ENCODE measurements at places on chromosomes 2 and 18. TPM values are rescaled to one million over a fixed set of nuclear protein-coding genes. Genes with fewer than 3 reads are reported as not detected.

DNA sequence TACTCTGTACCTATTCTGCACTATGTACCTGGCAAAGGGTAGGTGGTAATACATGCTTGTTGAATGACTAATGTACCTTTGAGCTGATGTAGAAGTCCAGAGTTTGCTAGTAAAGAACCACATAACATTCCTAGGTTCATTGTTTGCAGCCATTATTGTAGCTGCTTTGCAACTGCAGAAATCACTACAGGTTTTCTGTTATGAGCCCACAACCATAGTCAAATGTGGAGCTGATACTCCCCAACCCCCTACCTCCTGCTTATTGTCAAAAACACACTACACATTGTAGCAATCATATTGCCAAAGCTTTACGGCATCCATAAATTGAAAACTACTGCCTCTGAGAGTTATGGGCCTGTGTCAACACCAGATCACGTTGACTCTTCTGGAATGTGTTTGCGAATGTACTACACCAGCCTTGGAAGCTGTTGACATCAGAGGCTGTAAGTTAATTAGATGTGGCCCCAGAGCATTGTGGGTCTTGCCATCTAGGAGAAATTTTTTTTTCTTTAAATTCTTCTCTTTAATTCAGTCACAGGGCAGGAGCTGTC lies 187.0 kb downstream of the AGPS start:
- H3K4me1 ChIP-seq, result no peaks in the 10 kb centered on the region
- DNase-seq, result no peak
- H3K27me3 ChIP-seq, result peaks cover 7% of the 10 kb centered on the region
- no peak overlapping the region for H3K4me3 ChIP-seq
- no peaks in the 10 kb centered on the region for H3K36me3 ChIP-seq

- H3K4me3 ChIP-seq, result no peak overlapping the region
- peaks cover 16% of the 10 kb centered on the region for H3K27me3 ChIP-seq
- H3K36me3 ChIP-seq, result no peaks in the 10 kb centered on the region
- H3K27ac ChIP-seq, result no peak overlapping the region
- H3K4me1 ChIP-seq, result no peaks in the 10 kb centered on the region
These were observed 44.0 kb downstream of the PDCL3 start for GRCh38 chr2:100606726-100607343.

DNA sequence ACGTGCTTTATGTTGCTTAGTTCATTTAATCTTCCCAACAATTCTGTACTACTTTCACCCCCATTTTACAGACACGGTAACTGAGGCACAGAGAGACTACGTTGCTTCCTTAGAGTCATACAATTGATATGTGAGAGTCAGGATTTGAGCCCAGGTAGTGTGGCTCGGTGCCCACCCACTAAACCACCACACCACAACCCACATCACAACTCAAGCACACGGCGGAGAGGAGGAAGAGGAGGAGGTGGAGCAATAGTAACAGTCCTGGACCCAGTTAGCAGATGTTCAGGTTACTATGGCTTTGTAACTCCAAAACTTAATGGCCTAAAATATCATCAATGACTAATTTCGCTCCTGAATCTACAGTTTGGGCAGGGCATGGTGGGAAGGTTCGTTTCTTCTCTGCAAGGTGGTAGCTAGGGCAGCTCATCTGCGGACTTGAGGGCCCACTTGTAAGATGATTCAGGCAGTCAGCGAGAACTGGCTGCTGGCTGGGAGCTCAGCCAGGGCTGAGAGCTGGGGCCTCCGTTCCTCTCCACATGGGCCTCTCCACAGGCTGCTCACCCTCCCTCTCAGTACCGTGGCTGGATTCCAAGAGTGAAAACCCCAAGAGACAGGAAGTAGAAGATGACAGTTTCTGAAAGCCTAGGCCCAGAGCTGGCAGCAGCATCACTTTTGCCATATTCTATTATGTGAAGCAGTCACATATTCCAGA lies 167.1 kb downstream of the ZFP36L2 start:
- H3K27me3 ChIP-seq, result no peaks in the 10 kb centered on the region
- DNase-seq, result peak; percentile 43
- 0 out of 3 replicates have a peak overlapping the region, but pooled peaks have one; percentile 30 for H3K27ac ChIP-seq
- peaks cover 22% of the 10 kb centered on the region for H3K4me1 ChIP-seq
- H3K36me3 ChIP-seq, result no peaks in the 10 kb centered on the region
- no peak overlapping the region for H3K4me3 ChIP-seq

GRCh38 chr2:138979131-138979785 lies 199.1 kb upstream of the NXPH2 start:
- H3K4me3 ChIP-seq, result no peak overlapping the region
- no peaks in the 10 kb centered on the region for H3K27me3 ChIP-seq
- no peak overlapping the region for H3K27ac ChIP-seq
- H3K4me1 ChIP-seq, result no peaks in the 10 kb centered on the region
- DNase-seq, result no peak

- no peak overlapping the region for H3K27ac ChIP-seq
- no peaks in the 10 kb centered on the region for H3K27me3 ChIP-seq
- H3K4me3 ChIP-seq, result no peak overlapping the region
- no peak for DNase-seq
These were observed 150.9 kb downstream of the SMAD7 start for GRCh38 chr18:48799724-48800315.

Gene GPR35
- total RNA-seq, result 0.20 TPM

Gene PEX13
- total RNA-seq, result 21.6 TPM

Gene GKN1
- total RNA-seq, result not detected

Gene KLHL29
- total RNA-seq, result 0.31 TPM
